ENCODE measurements at places on chromosomes 1 and 21.

- DNase-seq = no peak
Observed at GRCh38 chr21:42592156-42592820, 61.1 kb upstream of the PDE9A start.

DNA sequence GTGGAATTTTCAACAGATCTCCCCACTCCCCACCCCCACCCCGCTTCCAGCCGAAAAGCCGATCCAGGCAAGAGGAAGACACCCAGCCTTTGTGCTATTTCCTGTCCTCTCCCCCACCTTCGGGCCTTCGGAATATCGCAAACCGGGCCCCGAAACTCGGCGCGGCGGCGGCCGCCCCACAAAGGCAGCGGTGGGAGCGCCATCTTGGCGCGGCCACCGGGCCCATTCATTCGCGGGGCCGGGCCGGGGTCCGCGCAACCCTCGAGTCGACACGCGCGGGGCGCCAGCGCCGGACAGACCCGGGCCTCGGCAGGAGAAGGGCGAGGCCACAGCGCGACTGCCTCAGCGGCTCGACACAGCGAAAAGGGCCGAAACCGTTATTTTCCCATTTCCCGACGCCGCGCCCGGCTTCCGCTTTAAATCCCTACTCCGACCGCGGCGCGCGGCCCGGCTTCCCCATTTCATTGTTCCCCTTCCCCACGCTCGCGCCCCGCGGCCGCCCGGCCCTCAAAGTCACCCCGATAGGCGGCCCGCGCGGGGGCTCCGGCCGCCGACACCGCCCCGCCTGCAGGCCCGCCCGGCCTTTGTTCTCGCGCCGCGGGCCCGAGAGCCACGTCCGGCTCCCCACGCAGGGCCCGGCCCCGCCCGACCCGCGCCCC, 911 bp downstream of the GNB1 start:
- no peak for DNase-seq

- no peak for DNase-seq
Observed at GRCh38 chr1:191290441-191290840, 812.8 kb upstream of the BRINP3 start.

DNA sequence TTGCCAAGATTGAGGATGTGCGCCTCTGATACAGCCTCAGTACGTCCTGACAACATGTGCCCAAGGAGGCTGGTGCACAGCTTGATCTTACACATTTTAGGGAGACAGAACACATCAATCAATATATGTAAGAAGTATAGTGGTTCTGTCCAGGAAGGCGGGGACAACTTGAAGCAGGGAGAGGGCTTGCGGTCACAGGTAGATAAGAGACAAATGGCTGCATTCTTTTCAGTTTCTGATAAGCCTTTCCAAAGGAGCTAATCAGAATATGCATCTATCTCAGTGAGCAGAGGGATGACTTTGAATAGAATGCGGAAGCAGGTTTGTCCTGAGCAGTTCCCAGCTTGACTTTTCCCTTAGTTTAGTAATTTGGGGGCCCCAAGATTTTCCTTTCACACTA, 10.2 kb downstream of the DHCR24 start:
- no peak for DNase-seq

GRCh38 chr1:53344921-53345838, 17.3 kb upstream of the LRP8 start:
- DNase-seq = no peak

DNA sequence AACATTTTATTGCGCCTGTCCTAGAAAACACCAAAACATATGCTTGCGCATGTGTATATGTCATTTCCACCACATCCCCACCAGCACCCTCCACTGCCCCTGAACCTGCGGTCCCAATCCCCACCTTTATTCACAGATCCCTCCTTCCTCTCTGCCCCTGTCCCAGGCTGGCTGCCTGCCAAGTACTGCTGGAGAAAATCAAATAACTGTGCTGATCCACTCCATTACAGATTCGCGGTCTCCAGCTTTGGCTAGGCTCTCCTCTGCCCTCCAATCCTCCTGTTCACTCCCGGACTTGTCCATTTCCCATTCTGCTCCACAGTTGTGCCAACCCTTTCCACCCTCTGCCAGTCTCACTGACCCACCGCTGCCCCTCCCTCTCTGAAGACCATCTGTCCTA, 59.3 kb upstream of the GJB5 start:
- no peak for DNase-seq

GRCh38 chr1:115781343-115781742, 12.8 kb upstream of the CASQ2 start:
- no peak for DNase-seq

DNA sequence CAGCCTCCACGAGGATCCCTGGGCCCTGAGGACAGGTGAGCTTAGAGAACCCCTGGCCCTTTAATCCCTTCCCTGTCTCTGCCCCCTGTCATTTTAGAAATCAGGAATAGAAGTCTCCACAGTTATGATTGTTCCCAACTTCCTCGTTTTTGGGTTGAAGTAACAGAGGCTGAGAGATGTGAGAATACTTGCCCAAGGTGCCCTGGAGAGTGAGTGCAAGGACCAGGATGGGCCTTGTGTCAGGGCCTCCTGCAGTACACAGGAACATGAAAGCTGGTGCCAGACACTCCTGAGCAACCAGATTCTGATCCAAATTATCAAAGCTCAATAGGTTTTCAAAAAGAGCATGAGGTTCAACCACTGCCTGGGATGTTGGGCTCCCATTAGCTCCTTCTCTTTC, 10.1 kb downstream of the HLX start:
- DNase-seq = no peak

DNA sequence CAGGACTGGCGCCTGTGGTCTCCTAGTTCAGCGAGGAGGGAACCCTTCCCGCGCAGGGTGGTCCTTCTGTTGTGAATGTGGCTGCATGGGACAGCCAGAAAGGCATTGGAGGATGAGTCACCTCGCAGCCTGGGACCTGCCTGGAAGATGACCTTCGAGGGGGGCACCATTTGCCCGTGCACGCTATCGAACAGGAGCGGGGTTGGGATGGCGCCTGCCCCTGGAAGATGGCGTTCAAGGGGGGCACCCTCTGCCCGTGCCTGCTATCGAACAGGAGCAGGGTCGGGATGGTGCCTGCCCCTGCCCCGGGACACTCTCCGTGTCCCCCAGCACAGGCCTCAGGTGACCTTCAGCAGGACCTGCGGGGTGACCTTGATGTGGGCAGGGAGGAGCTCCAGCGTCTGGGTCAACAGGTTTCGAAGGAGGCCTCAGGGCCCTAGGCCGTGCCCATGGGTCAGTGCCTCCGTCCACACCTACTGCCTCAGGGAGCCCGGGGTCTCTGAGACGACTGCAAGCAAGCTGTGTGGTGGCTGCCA, 1.7 kb upstream of the ACTRT2 start:
- no peak for DNase-seq

All from NCI-H1436 (cell line).